ENCODE measurements at places on chromosomes 3 and 15. TPM values are rescaled to one million over a fixed set of nuclear protein-coding genes. Genes with fewer than 3 reads are reported as not detected.

The PRSS50 gene
- 0.11 TPM for total RNA-seq

- DNase-seq, result no peak
Observed at GRCh38 chr15:74275957-74276356, 39.8 kb downstream of the CCDC33 start.

The HRH1 gene
- total RNA-seq, result not detected

The HIGD2B gene
- not detected for total RNA-seq

The CCDC33 gene
- total RNA-seq, result not detected

GRCh38 chr3:122516846-122517360 is 2.2 kb upstream of the KPNA1 start:
- DNase-seq, result no peak

DNA sequence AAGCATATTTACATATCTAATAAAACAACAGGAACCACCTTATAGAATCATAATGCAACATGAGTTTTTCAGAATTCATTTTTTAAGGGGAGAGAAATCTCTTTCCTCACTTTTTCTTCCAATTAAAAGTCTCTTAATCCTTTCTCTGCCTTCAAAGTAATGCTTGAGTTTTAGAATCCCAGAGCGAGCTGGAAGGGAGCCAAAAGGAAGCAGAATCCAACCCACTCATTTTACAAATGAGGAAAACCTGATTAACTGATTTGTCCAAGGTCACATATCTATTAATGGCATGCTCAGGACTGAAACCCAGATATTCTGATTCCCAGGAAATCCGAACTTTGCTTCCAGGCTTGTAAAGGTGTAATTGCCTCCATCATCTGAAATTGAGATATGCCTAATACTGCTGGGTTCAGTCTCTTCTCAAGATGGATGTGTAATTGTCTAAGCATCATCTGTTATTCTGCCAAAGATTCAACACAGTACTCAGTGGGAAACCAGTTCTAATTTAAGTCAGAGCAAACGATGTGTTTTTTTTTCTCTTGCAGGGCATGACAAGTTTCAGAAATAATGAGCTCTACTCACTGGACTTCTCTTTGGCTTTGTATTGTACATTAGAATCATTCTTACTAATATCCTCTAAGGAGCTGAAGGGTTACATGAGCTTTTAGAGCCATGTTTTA is 481.4 kb upstream of the CFAP20DC start:
- DNase-seq, result no peak

DNA sequence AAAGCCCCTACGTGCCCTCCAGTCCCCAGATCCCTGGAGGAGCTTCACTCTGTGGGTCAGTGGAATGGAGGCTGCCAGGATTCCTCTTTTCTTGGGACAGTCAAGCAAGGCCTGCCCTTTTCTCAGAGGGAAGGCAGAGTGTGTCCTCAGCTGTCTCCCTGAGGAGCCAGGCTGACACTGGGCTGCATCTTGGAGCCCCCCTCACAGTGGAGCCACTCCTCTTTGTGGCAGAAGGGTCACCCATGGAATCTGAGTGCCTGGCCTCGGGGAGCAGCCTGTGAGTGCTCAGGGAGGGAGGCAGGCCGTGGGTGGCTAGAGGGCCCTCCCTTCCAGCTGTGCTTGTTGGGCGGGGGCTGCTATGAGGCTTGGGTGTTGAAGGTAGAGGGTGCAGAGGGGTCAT is 41.2 kb downstream of the BOC start:
- DNase-seq, result no peak

DNA sequence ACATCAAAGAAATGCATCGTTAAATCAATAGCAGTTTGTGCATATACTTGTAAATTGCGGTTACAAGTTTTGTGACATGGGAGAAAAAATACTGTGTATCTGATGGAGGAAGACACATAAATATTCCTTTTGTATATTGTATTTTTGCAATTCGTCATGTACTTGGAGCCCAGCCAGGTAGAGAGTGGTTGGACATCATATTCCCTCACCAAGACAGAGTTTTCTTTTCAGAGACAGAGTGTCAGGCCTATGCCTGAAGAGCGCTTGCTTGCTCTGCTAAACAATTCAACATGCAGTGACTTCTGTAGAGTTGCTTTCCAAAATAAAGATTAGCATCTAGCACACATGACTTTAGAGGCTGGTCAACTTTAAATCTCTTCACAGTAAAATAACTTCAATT is 24.8 kb upstream of the MEIS2 start:
- DNase-seq, result no peak

The TATDN2 gene
- 83.9 TPM for total RNA-seq

DNA sequence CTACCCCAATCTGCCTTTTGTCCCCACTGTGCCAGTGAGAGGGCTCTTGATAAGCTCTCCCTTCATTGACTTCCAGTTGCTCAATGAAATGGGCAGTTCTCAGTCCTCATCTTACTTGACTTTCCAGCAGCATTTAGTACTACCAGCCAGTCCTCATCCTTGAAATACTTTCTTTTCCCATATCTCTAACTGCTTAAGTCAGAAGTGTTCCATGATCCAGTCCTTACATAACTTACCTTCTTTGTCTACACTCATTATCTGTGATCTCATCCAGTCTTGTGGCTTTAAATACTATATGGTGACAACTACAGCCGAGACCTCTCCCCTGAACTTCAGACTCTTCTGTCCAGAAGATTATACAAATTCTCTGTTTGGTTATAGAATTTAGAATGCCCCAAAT is 28.7 kb downstream of the RARRES1 start:
- no peak for DNase-seq

DNA sequence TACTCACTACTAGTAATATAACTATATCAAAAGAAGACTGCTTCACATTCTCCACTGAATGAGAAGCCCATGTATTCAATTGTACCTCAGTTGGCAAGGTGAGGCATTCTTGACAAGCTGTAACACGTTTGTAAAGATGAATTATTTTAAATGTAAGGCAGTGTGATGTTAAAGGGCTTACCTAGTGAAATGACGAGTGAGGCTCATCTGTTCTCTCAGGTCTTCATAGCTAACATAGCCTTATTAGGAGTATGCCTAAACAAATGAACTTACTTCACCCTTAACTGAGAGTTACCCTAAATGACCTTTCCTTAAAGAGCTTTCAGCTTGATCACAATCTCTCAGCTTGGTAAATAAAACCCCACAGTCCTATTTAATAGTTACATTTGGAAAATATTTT is 127.3 kb downstream of the FEZF2 start:
- no peak for DNase-seq

GRCh38 chr3:37922721-37923568 is 61.3 kb downstream of the CTDSPL start:
- DNase-seq, result no peak

GRCh38 chr3:159371961-159372360 is 570.1 kb downstream of the MFSD1 start:
- no peak for DNase-seq

GRCh38 chr15:66047321-66048024 is 178.2 kb downstream of the RAB11A start:
- DNase-seq, result no peak

DNA sequence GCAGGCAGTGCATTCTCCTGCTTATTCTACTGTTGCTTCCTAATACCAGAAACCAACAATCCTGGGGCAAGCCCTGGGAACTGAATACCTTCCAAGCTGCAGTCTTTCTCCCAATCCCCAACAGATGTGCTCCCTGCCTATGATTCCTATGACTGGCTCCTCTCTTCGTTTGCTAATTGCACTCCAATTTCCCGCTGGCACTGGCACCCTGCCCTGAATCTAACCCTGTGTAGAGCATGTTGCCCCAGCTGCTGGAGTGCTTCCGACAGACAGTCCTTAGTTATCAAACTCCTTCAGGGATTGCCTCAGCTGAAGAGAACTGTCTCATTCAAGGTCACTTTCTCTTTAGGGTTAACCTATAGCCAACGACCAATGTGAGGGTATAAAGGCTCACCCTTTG is 214.1 kb downstream of the NECTIN3 start:
- no peak for DNase-seq

The PLCH1 gene
- not detected for total RNA-seq

DNA sequence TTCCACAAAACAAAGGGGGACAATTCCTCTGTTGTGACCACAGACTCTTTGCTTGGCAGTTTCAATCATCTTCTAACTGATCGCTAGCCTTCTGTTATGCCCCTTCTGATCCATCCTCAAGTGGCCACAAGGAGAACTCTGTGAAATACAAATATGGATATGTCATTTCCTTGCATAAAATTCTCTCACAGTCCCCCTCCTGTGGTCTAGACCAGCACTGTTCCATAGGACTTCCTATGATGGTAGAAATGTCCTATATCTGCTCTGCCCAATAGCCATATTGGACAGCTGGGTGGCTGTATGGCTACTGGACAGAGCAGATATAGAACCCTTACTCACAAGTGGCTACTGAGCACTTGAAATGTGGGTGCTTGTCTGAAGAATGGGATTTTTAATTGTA is 25.9 kb upstream of the SNRK start:
- no peak for DNase-seq

The MESP2 gene
- not detected for total RNA-seq

DNA sequence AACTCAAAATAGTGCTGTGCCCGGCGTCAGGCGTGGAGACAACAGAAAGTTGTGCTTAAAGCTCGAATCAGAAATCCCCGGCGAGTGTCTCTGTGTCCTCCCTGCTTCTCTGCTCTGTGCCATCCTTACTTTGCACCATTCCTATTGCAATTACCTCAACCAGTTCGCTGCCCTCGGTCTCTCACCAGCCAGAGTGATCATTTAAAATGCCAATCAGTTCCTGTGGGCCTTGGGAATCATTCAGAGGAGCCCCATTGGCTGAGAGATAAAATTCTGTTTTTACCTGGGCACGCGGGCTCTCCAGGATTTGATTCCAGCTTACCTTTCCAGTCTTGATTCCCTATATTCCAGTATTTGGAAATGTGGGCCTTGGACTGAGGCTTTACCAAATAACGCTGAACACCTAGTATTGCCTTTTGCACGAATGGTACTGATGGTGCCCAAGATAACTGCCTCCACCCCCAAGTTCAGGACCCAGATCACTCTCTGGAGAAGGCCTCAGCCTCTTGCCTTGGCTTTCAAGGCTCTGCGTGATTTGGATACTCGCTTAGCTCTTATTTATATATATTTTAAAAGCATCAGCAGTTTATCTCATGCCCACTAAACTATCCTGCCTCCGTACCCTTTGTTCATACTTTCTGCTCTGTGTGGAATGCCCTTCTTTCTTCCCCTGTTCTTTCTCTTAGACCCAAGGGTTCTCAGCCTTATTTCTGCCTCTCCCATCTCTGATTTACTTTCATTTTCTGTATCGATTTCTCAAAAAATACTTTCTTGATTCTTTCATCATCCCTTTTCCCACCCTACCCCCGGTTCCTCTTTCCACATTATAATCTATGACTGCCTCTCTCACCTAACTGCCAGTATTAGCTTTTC is 863 bp downstream of the PSMA4 start:
- DNase-seq, result no peak

DNA sequence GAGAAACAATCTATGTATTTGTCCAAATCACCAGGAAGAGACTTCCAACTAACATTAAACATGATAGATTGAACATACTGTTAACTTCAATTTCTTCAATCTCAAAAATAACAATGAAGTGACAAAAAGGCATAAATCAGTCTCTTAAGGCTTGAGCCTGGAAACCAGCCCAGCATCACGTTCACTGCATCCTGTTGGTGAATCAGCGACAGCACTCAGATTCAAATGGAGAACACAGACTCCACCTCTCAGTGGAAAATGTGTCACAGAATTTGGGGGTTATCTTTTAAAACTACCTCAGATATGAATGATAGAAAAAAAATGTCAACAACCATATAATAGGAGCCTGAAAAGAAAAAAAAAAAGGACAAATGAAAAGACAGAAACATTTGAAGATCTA is 212.0 kb downstream of the MINAR1 start:
- DNase-seq, result no peak

DNA sequence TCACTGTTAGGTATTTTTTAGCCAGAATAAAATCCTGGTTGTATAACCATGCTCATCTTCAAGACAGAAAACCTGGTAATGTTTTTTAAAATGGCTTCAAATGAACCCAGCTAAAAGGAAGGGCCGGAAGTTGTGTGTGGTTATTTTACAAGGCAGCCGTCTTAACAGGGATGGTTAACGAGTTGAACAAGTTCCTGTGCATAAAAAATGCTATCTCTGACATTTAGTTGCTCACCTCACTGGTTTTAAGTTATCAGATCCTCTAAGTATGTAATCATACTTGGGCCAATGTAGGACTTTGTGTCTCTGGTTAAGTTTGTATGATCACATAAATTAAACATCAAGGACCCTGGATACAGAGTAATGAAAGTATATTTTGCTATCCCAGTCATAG is 2.1 kb downstream of the ATP11B start:
- DNase-seq, result peak; percentile 64

The SEMA3G gene
- not detected for total RNA-seq

DNA sequence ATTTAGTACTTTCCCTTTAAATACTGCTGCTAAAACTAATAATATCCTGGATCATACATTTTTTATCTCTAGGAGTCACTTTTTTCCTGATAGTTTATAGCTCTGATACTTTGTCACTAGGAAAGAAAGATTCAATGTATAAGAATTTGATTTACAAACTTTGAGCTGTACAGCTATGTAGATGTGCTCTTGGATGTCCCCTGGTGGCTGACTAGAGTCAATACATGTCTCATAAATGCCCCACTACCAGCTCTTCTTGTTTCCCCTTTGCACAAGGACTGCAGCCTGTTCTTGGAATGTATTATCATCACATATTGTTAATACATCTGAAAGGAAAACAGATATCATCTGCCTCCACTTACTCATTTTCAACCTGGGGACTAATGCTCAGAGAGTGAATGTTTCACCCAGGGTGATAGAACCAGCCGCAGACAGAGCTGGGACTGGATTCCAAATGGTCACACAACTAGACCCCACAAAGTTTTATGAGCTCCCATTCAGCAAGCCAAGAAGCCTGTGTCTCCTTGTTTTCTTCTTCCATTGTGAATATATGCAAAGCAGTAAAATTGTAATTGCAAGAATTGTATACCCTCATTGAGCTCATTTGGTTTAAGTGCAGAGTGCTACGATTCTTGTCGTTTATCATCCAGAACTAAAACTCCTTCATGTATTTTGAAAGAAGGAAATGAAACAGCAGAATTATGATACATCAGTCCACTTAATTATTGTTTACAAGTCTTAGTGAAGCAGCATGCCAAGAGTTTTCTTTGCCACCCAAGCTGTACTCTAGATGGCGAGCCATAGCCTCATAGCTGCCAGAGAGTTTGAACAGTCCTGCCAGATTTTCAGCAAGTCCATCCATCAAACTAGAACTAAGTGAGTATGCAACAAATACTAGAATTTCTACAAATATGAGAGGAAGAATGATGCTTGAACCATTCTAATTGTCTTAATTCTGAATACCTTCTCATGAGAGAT is 261.6 kb upstream of the LMCD1 start:
- DNase-seq, result peak; percentile 19

The RPUSD3 gene
- total RNA-seq, result 61.1 TPM

- no peak for DNase-seq
Observed at GRCh38 chr3:153094386-153094785, 67.6 kb upstream of the RAP2B start.

The SNTN gene
- not detected for total RNA-seq
